ENCODE measurements at places on chromosomes 5 and 9.

- no peak for DNase-seq
These were observed 23.0 kb downstream of the CDC14B start for GRCh38 chr9:96596601-96597111.

- no peak for DNase-seq
These were observed 22.0 kb upstream of the GNAQ start for GRCh38 chr9:78053627-78054026.

DNA sequence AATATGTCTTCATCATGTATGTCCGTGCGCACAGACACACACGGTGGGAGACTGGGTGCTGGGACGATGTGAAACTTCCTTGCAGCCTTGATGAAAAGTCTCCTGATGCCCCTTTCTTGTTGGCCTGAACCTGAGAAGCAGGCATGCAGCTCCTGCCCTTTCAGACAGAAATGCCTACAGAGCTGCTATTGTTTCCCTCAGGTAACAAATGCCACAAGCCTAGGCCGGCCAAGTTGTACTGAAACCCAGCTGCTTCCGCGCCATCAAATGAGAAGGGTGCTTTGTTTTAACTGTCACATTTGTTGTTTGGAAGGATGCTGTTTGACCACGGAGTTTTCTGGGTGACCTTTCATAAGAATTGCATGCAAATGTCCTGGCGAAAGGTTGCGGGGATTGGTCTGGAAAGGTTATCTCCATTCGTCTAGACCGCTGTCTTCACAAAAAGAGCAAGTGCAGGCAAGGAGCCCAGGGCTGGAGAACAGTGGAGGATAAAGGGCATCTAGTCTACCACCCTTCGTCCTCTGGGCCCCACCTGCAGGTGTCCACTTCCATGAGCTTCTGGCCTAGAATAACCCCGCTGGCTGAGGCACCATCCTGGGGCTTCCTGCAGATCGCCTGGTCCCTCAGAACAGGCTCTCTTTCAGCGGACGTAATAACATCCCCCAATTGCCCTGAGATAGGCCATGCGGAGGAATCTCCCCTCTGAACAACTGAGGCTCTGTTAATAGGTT is 197.2 kb downstream of the SEMA6A start:
- DNase-seq = no peak

GRCh38 chr9:110124439-110124838 is 83.5 kb downstream of the C9orf152 start:
- DNase-seq = no peak

DNA sequence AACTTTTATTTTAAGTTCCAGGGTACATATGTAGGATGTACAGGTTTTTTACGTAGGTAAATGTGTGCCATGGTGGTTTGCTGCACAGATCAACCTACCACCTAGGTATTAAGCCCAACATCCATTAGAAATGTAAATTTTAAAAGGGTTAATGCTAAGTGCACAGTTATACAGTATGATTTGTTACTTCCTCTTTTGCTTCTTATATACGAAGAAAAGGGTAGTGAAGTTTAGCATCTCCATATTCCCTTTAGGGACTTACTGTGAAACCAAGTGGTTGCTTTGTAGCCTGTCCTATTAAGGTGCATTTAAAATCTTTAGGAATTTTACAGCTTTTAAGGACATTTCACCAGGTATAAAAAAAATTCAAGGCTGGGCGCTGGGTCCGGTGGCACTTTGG is 46.4 kb downstream of the RBM27 start:
- no peak for DNase-seq

GRCh38 chr9:25876248-25876647 is 198.0 kb upstream of the TUSC1 start:
- DNase-seq = no peak

GRCh38 chr9:12818431-12819000 is 43.7 kb downstream of the LURAP1L start:
- no peak for DNase-seq

DNA sequence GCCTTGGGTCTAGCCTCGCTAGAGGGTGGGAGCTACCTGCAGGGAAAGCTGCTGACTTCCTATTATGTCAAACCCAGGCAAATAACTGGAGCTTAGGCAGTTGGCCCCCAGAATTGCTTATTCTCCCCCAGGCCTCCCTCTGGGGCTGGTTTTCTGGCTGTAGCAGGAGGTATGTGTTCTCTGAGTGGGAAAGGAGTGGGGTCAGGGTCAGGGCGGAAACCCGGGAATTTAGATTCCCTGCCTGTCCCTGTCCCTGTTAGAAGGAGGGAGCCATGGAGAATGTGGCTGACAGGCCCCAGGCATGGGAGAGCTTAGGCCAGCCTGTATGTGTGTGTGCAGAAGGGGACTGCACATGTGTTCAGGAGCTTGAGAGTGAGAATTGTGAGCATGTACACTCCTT is 13.6 kb upstream of the CXXC5 start:
- no peak for DNase-seq

GRCh38 chr9:29816954-29817703 is 2243.8 kb upstream of the C9orf72 start:
- no peak for DNase-seq

DNA sequence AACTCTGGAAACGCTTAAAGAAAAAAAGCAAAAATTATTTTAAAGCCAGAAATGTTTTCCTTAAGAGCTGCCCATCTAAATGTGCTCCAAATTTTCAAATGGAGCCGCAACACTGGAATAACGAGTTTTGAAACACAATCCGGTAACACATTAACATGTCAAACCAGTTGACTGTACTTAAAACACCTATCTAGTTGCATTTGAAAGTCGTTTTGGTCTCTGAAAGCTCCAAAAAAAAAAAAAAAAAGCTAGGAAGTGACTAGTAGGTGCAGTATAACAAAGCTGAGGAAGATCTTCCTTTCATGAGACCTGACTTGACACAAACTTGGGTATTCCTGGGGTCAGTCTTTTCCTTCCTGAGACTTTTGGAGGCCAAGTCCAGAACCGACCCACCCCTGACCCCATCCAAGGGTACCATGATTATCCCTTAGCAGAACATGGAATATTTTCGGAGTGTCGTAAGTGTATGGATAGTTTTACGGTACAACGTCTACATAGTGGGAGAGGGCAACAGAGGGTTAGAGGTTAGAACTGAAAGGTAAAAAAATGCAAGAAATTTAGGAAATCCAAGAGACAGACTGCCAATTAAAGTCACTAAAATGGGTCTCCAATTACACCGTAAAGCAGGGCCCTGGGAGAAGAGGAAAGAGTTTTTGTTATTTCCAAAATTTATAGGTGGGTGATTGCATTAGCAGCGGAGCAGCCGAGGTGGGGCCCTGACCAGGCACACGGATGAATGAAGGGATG is 812 bp downstream of the CETN3 start:
- peak; percentile 12 for DNase-seq

GRCh38 chr9:132703336-132703735 is 33.1 kb downstream of the GTF3C4 start:
- DNase-seq = no peak

- peak; percentile 21 for DNase-seq
These were observed 51.7 kb upstream of the SEMA6A start for GRCh38 chr5:116626272-116626723.

GRCh38 chr5:97751540-97751939 is 568.5 kb upstream of the RIOK2 start:
- no peak for DNase-seq

DNA sequence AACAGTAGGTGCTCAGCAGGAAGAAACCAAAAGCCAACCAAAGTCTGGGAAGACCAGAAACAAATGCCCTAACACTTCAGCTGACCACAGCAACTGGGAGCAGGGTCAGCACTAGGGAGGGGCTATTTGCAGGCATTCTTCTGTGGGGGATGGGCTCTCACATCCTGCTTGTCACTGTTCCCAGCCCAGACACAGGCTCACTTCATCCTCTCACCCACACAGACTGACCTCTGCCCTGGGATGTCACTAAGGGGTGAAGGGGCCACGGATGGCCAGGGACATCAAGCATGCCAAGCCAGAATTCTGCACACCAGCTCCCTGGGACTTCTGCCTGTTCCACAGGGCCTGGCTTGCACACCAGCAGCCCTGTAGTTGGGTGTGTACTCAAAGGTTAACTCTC is 28.7 kb downstream of the GFRA3 start:
- no peak for DNase-seq

DNA sequence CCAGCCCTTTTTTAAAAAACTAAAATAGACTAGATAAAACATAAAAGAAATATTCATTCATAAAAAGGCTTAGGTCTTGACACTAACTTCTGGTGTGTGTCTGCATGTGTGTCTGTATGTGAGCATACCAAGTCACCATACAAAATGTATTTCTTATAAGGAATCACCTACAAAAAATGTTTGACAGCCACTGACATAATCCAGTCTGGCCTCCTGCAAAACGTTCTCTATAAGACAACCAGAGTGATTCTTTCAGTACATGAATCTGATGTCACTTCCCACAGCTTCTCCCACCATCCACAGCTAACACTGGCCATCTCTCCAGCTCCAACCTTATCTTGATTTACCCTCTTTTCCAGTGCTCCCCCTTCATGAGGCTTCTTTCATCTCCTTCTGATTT is 192.3 kb downstream of the TLE1 start:
- no peak for DNase-seq

DNA sequence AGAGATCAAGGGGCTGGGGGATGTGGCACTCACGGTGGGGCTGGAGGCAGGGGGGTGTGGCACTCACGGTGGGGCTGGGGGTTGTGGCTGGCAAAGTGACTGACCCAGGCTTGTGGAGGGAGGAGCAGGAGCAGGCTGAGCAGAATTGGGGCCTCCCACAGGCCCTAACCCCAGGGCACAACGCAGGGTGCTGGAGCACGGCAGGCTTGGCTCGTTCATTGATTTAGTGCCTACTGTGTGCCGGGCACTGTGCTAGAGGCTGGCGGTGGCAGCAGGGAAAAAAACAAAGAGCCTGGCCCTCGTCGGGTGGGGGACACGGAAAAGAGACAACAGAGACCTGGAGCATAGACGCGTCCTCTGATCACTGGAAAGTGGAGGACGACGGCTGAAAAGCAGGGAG is 80.9 kb downstream of the HMCN2 start:
- no peak for DNase-seq

- DNase-seq = no peak
These were observed 189.8 kb upstream of the BRINP1 start for GRCh38 chr9:119559056-119559455.

DNA sequence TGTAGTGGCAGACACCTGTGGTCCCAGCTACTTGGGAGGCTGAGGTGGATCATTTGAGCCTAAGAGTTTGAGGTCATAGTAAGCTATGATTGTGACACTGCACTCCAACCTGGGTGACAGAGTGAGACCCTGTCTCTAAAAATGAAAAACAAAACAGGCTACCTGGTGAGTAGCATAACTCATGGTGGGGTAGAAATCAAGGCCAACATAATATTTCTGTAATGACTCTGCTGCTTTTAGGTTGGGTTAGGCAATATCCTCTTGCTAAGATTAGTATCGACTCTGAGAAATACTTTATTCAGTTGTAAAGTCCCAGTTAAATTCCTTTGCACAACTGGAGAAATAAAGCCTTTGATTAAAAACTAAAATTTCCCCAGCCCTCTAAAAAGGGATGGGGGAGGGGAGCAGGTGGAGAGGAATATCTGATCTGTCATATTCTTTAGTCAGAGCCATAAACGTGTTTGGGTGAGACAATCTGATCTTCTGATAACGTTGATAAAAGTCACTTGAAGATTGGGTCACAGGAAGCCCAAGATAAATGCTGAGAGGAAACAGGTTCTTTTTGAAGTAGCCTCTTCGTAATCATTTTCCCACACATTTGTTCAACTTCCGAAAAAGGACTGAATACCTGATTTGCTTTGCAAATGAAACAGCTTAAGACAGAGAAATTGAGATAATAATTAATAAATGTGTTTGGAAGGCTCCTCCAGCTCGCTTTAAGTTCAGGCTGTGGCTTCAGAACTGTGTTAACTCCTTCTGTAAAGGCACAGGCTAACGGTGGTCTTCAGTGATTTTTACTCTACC is 14.9 kb downstream of the IL4 start:
- DNase-seq = no peak

DNA sequence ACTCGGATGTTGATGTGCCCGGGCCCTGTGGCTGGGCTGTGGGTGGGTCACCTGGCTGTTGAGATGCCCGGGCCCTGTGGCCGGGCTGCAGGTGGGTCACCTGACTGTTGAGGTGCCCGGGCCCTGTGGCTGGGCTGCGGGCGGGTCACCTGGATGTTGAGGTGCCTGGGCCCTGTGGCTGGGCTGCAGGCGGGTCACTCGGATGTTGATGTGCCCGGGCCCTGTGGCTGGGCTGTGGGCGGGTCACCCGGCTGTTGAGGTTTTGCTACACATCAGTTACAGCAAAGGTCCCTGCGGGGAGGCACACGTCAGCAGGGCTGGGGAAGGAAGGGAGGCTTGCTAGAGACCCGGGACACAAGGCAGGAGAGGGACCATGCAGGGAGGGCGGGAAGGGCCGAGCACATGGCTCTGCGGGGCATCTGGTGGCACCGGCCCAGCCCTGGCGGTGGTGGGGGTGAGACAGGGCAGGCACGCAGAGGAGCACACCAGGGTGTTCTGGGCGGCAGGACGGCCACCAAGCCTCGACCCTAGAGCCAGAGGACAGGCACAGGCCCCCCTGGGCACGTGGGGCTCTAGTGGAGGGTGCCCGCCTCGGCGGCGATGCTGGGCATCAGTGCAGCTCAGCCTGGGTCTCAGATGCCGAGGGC is 35.4 kb downstream of the PNPLA7 start:
- DNase-seq = no peak

DNA sequence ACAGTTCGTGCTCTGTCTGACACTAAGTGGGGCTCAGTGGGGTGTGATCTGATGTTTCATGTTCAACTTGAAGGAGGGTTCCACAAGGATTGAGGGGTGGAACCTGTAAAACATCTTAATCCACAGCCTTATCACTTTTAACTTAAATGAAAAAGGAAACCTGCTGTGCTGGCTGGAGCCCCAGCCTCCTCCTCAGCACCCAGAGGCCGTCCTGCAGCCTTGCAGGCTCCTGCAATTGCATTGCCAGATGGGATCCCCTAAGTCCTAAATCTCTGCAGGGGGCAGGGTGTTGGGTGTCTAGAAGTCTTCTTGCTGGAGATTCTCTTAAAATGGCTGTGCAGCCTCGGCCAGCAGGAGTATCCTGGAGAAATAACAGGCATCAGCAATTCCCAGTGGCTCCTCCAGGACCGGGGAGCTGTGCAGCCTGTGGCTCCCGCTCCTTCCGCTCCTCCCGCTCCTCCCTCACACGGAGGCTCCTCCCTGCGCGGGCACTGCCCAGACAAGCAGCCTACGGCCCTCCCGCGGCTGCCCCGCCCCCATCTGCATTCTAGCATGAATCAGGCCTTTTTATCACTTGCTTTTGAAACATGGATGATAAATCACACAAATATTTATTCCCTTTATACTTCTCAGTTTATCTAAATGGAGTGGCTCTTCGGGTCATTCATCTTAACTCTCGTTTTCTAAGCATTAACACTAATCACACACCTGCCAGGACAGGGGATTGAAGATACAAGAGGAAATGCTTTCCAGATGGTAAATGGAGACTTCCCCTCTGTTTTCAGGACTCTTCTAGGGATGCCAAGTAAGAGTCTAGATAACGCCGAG is 131.0 kb downstream of the ADAMTS16 start:
- DNase-seq = peak; percentile 87

Measured in ACHN (cell line).